Globus pallidus (tissue), 1 donor: ENCODE measurements at places on chromosomes 11 and 22.

DNA sequence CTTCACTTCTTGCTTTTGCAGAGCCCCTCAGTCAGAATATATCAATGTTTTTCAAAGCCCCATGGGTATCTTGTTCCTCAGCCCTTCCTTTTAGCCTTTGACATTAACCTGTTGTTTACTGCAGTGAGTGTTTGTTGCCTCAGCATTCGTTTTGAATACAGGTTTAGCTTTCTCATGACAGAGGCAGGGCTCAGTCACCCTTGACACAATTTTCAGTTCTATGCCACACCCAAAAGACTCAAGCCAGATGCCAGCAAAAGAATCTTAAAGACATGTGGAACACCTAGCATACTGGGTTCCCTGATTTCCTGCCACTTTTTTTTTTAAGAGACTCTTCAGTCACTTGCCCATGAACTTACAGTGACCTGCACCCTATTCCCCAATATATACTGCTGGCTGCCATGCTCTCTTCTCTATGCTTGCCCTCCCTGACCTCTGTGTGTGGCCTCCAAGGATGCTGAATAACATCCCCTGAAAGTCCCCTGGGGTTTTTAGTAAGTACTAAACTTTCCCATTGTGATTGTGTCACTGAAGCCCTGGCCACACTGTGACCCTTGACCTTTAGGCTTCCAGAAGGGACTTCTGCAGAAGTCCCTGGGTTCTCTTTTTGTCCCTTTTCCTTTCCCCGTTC, 1225.5 kb downstream of the TBC1D22A start:
- DNase-seq, result no peak

- no peak for DNase-seq
Observed at GRCh38 chr11:20064961-20065405, 95.3 kb downstream of the DBX1 start.

GRCh38 chr22:36021606-36022153, 6.9 kb downstream of the RBFOX2 start:
- no peak for DNase-seq

DNA sequence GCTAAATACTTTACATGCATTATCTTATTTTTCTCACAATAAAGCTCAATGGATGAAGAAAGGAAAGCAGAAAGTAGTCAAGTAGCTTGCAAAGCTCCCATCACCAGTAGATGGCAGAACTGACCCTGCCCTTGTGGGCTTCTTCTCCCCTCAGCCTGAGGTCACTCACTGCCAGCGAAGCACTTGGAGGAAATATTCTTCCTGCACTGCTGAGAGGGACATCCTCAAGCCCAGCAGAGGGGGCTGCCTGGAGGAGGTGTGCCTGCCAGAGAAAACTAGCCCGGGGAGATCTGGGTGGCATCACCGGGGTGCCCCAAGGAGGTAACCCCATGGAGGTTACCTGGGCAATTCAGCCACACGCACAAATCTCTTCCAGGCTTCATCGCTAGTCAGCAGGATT, 6.6 kb downstream of the APOL4 start:
- peak; percentile 69 for DNase-seq
